ENCODE measurements at places on chromosomes 3 and 15.

DNA sequence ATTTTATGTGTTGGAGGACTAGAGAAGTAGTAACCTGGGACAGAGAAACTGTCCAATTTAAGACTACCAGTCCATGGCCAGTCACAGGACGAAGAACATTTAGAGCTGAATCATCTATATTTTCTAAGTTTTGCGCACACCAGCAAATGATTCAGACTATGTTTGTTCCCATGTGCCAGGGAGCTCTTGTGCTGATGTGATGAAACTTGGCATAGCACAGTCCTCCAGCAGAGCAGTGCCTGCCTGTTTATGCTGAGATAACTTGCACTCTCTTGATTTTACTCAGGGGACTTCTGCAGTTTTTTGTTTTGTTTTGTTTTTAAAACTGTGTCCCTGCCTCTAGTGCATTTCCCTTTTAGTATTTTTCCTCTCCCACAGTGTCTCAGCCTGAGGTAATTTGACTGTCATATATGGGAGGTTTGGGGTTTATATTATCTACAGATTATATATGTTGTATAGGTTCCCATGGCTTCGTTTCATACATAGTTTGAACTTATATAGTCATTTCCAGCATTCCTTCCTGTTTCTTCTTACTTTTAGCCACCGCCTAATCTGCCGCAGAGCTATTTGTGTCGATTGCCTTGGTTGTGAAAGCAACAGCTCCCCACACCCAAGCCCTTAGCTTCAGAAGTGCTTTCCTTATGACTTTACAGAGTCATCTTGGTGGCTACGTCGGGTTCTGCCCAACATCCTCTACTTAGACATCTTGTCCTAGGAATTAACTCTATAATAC lies 45.5 kb downstream of the PPM1L start:
- no peak for DNase-seq

DNA sequence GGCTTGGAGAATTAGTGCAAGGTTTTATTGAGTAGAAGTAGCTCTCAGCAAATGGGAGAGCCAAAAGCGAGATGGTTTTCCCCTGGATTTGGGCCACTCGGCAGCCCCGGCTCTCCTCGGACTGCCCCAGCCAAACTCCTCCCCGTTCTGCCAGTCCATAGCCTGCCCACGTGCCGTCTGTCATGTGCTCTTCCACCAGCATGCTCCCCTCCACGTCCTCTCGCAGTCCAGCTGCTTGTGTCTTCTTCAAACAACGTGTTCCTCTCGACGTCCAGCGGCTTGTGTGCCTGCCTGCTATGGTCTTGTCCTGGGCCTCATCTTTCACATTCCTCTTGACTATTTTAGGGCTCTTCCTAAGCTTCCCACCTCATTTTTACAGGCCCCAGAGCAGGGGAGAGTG lies 16.7 kb upstream of the SECISBP2L start:
- DNase-seq, result no peak

DNA sequence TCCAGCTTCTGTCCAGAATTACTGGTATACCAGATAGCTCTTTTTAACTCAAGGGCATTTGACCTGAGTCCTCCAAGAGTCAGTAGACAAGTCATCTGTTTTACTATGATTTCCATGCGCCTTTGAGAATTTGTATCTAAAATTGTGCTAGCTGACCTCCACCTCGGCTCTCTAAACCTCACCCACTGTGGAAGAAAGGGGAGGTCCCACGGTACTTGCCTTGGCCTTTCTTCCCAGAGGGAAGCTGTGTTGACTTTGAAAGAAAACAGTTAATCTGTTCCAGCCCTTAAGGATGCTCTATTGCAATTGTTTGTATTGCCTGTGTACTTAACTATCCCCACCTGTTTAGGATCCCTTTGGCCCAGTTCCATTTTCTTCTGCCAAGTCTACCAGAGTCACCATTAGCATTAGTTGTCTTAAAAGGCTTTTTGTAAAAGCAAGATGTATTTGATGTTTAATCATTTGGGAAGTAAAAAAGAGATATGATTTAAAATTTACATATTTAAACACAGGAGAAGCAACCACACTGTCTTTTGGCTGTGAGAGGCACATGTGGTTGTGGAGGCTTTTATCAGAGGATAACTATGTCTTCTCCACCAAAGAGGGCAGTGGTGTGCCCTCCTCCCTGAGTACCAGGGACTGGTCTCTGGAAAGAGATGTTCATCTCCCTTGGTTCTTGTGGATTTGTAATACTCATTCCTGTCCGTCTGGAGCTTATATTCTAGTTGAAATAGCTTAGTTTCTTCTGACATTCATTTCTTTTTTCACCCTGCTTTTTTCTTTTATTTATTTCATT lies 88.8 kb downstream of the CRTC3 start:
- no peak for DNase-seq

DNA sequence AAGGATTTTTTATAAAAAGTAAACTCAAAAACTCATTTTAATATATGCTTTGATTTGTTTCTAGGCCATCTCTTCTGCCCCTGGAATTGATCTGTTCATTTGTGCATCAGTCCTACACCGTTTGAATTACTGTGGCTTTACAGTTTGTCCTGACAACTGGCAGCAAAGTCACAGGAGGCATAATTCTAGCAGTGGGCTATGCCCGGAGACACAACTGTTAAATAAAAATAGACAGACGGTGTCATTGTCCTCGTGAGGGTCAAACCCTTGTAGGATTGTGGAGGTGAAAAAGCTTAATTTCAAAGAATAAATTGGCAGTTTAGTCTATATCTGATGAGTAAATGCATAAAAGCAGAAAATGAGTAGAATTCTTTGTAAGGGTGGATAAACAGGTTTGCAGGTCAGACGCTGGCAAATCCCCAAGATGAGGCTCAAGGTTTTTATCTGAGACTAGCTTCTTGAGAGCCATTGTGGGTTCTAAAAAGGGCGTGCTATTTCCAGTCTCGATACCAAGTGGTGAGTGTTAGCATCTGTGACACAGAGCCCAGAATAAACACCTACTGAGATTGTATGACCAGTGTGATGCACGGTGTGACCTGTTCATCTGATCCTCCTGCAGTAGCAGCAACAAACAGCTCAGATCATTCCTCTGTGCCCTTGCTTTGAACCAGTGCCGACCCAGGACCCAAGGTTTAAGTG lies 51.5 kb upstream of the SLCO3A1 start:
- no peak for DNase-seq

DNA sequence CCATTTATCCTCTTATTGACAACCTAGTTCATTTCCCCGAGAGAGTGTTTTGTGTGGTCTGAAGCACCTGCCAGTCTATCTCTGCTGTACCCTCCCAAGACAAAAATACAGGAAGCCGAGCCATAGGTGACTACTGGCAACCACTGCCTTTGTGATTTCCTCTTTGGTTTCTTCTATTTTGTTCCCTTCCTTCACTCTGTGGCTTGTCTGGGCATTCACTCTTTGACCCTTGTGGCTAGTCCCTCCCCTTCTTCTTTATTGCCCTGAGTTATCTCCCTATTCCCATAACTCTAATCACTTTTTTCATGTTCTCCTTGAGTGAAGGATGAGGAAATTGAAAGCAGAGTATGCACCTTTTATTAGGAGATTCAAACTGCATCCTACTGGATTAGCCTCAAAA lies at the start of gene ADGRG7:
Gene ADGRG7, plus strand, starts transcription at position 297 of the 400 bp plus-strand sequence. CDS start 256 bp downstream, outside the sequence.
- no peak for DNase-seq

GRCh38 chr15:88571153-88571851 lies 24.8 kb upstream of the DET1 start:
- DNase-seq, result no peak

GRCh38 chr3:139304383-139304782 lies 39.4 kb upstream of the MRPS22 start:
- no peak for DNase-seq

GRCh38 chr3:129087138-129087702 lies 26.6 kb downstream of the GP9 start:
- DNase-seq, result no peak

Data from activated effector memory CD4-positive, alpha-beta T cell treated with anti-CD3 and anti-CD28 coated beads, Interleukin-2, amount 50 U/mL, for 16 hours (primary cell).